ENCODE measurements at places on chromosomes 13 and 19.

DNA sequence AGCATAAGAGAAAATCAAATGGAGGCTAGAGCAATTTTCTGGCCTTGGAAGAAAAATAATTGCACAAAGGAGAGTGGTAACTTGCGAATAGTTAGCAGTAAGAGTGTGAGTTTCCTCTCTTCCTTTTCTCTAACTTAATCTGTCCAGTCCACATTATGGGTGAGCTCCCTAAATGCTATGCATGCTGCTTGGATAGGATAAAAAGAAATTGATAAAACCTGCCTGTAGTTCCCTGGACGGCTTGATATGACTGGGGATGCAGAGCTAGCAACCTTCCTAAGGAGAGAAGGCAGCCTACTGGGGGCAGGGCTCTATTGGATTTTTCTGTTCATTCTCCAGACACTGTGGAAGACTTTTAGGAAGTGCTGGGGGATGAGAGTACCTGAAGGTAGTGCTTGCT lies 311.3 kb downstream of the LMO7 start:
- DNase-seq, result no peak

- no peak for DNase-seq
Observed at GRCh38 chr19:51352783-51353360, 10.9 kb upstream of the VSIG10L start.

DNA sequence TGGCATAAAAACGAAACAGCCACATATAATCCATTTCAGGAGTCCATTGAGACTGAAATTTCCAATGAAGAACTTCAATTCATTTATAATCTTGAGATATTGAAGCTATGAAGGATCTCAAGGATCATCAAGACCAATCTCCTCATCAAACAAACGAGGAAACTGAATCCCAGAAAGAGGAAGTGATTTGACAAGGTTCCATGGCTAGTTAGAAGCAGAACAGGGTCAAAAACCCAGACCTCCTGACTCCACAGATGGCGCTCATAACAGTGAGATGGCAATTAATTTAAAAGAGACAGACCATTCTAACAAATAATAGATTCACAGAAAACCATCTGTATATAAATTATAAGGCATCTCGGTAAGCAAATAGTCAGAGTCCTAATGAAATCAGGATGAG lies 229.7 kb downstream of the KCTD12 start:
- no peak for DNase-seq

DNA sequence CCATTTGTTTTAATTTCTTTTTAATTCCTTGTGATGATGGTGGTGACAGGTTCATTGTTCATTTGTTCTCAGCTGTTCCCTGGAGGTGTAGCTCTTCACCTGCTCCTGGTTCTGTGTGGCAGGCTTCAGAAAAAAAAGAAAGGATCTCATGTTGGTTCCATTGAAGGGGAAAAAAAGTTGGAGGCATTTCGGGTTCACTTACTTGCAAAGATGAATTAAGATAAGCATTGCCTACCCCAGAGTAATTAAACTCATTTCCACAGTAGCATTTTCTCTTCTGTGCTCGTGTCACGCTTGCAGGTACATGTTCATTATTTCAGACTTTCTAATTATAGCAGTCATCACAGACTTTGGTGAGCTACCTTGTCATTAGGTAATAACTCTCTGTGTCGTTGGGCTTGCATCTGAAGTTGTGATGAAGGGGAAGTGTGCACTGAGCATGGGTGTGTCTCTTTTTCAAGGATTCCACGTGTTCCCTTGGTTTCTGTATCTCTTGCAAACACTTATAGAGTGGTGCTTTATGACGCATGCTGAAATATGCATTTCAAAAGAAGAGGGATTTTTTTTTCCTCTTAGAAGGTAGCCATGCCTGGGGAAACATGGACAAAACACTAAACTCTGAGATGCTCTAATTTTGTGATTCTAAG lies 69.1 kb downstream of the MTUS2 start:
- DNase-seq, result no peak

DNA sequence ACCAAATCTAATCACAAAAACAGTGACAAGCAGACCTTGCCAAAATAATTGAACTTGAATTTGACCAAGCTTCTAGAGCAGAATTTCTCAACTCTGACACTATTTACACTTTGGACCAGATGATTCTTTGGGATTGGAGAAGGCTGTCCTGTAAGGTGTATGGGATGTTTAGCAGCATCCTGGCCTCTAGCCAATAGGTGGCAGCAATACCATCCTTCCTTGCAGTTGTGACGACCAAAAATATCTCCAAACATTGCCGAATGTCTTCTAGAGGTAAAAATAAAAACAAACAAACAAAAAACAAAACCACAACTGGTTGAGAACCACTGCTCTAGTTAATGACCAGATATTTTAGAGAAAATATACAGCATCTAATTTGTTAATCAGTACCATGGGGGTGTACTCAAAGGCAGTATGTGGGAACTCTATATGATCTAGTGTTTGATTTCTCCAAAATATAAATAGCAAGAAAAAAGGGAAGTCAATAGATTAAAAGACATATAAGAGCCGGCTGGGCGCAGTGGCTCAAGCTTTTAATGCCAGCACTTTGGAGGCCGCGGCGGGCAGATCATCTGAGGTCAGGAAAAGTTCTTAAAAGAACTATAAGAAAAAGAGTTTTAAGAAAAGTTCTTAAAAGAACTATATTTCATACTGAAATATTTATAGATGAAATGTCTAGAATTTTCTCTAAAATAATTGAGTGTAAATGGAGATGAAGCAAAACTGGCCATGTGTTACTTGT lies 60.9 kb upstream of the ZNF527 start:
- DNase-seq, result no peak

- DNase-seq, result peak; percentile 75
Observed at GRCh38 chr19:15452111-15453047, 2.6 kb upstream of the WIZ start.

DNA sequence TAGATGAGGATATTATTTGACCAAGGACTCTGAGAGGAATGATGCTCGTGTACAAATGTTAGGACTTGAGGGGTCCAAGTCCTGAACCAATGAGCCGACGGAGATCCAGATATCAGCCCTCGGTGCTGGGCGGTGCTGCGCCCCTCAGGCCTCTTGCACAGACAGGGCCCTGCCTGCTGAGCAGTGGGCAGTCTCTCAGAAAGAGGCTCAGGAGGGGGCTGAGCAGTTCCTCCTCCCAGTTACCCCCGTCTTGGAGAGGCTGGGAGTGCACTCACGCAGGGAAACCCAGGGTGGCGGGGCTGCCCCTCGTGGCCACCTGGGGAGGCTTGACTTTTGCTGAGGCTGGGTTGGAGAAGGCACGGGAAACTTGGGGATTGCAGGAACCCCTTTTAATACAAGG lies 18.4 kb downstream of the TEX29 start:
- no peak for DNase-seq

DNA sequence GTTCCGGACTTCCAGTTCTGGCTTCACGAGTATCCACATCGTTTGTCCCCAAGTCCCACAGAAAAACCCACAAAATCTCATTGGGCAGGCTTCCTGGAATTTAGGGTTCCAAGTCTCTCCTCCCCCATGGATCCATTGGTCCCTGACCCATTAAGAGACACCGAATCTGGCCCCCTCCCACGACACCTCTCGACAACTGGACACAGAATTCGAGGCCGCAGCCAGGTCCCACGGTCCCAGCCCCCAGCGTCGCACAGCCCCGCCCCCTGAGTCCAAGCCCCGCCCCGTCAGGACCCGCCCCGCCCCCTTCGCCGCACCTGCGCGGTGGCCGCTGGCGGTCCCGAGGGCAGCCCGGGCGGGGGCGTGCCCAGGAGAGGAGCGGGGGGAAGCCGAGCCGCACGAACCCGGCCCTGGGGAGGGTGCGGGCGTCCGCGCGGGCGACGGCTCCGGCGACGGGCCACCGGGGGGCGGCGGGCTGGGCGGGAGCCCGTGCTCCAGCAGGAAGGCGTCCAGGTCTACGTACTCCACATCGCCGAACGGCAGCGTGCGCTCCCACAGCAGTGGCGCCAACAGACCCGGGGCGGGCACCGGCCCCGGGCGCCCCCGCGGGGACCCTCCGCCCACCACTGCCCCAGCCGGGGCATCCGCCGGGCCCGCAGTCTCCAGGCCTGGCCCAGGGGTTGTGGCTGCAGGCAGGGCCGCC lies 1.8 kb downstream of the DBP start:
- DNase-seq, result peak; percentile 47

DNA sequence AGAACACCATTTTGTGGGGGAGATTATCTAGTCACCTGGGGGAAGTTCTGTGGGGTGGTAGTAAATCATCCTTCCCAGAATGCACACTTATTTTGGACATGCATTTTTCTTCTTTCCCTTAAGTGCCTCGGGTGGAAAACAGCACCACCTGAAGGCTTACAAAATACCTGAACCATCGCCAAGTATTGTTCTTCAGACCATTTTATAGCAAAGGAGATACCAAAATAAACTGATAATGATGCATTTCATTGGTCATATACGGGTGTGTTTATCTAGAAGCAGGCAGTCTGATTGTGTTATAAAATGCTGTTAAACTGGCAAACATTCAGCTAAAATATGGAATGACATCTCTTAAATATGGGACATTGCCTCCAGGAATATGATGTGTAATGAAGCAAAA lies 1034.7 kb downstream of the SLITRK1 start:
- no peak for DNase-seq

- no peak for DNase-seq
Observed at GRCh38 chr13:43240278-43240677, 216.9 kb downstream of the DNAJC15 start.

DNA sequence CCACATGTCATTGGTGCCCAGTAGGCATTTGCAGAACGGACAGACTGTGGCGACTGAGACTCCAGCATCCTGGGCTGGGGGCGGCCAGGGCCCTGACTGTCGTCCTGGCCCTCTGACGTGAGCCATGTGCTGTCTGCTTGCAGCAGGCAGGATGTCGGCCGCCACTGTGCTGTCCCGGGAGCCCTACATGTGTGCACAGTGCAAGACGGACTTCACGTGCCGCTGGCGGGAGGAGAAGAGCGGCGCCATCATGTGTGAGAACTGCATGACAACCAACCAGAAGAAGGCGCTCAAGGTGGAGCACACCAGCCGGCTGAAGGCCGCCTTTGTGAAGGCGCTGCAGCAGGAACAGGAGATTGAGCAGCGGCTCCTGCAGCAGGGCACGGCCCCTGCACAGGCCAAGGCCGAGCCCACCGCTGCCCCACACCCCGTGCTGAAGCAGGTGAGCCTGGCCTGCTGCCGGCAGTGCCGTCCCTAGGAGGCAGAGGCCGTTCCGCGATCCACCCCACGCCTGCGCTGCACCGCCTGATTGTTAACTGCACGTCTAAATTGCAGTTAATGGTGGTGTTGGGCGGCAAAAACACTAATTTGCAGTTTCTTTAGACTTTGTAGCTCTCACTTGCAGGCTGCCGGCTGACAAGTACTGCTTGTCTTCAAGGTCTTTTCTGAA lies 14.2 kb downstream of the TSSK6 start:
- no peak for DNase-seq

- DNase-seq, result no peak
Observed at GRCh38 chr19:35959040-35959967, 23.1 kb downstream of the LRFN3 start.

DNA sequence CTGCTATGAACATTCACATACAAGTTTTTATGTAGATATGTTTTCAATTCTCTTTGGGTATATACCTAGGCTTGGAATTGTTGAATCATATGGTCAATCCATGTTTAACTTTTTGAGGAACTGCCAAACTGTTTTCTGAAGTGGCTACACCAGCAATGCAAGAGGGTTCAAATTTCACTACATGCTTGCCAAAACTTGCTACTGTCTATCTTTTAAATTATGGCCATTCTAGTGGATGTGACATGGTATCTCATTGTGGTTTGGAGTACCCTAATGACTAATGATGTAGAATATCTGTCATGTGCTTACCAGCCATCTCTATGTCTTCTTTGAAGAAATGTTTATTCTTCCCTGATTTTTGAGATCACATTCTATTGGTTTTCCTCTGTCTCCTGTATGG lies 860.3 kb downstream of the DIAPH3 start:
- DNase-seq, result peak; percentile 32

DNA sequence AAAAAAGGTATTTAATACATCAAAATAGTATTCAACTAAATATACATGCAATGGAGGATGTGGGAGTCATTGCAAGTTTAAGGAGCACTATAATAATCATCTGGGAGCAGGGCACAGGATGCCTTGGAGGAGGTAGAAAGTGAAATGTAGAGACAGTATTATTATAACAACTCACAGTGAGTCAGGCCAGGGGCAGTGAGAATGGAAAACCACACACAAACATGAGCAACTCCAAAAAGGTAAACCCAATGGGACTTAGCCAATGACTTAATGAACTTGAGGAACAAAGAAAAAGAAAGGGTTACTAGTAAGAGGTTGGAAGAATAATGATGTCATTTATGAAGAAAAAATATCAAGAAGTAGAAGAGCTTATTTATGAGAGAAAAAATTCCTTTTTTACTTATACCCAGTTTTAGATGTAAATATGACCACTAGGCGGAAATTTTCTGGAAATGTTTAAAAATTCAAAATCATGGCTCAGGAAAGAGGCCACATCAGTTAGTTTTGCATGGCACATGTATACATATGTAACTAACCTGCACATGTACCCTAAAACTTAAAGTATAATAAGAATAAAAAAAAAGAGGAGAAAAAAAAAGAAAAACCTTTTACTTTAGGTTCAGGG lies 389.3 kb downstream of the SUCLA2 start:
- DNase-seq, result no peak

DNA sequence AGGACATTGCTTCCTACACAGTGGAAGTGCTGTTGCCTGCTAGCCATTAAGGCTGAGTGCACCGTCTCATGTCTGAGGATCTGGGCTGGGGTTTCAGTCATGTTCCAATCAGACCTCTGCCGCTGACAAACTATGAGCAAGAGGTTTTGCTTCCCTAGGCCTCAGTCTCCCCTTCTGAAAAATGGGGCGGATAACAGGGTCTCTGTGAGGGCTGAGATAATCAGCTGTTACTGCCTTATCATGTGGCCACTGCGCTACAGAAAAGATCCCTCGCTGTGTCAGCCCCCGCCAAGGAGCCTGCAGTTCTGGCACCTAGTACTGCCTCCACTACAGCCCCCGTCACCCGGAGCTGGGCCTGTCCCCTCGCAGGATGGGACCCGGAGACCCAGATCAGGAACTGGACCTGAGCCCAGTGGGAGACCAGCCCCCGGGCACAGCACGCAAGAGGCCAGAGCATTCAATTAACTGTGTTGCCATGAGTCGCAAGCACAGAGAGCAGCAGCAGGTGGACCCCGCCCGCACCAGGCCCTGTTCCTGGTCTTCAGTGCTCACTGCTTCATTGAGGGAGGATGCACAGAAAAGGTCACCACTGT lies 3.0 kb upstream of the PNKP start:
- no peak for DNase-seq

GRCh38 chr13:113666951-113667701 lies at the start of gene GRK1:
GRK1 (plus strand) TSS chr13:113667219; CDS start chr13:113667387, 168 bp downstream.
- DNase-seq, result no peak

DNA sequence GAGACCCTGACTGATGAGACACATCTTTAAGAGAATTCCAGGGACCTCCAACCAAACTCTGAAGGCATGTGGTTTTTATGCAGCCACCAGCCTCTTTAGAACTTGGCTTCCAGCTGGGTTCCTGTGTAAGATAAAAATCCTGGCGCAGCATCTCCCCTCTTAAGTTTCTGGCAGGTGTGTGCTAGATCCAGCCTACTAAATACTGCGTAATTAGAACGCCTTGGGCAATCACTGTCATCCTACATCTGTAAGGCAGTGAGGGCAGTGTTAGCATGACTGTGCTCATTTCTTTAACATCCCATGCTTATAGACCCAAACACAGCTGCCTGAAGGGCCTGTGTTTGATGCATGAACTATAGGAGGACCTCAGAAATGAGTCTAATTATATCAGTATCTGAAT lies 173.5 kb upstream of the OBI1 start:
- no peak for DNase-seq

GRCh38 chr13:80029170-80029569 lies 311.8 kb downstream of the SPRY2 start:
- DNase-seq, result peak; percentile 87

All from DMS153 (cell line).